ENCODE measurements at places on chromosomes 2 and 18.

GRCh38 chr2:37865640-37866039 is 59.4 kb upstream of the RMDN2 start:
- no peak for DNase-seq

- no peak for DNase-seq
These were observed 823 bp upstream of the GORASP2 start for GRCh38 chr2:170928036-170928823.

- DNase-seq: no peak
These were observed 5.1 kb downstream of the SERPINE2 start for GRCh38 chr2:224034017-224034416.

- DNase-seq: peak; percentile 51
These were observed 18.8 kb upstream of the TSPYL6 start for GRCh38 chr2:54274781-54275242.
